Hematopoietic multipotent progenitor cell treated with erythropoietin and hydrocortisone succinate and interleukin-3 and kit ligand, for 8 days (in vitro differentiated cells): ENCODE measurements at places on chromosomes 16 and 17.

GRCh38 chr16:74201576-74201975 lies 95.0 kb upstream of the PSMD7 start:
- DNase-seq: no peak

DNA sequence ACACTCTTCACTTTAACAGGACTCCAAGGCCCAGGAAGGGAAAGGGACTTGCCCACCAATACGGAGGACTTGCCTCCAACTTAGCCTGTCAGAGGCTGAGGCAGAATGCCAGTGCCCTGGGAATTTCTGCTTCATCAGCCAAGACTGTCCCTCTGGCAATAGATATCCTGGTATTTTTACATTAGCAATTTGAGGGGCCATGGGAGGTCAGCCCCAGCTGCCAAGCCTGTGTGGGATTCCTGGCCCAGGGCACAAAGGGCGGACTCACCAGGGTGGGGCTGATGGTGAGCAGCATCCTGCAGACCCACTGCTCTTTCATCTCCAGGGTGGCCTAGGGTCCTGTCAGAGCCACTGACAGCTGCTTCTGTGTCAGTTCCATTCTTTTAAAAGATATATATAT lies 78.3 kb upstream of the CIBAR2 start:
- no peak for DNase-seq

DNA sequence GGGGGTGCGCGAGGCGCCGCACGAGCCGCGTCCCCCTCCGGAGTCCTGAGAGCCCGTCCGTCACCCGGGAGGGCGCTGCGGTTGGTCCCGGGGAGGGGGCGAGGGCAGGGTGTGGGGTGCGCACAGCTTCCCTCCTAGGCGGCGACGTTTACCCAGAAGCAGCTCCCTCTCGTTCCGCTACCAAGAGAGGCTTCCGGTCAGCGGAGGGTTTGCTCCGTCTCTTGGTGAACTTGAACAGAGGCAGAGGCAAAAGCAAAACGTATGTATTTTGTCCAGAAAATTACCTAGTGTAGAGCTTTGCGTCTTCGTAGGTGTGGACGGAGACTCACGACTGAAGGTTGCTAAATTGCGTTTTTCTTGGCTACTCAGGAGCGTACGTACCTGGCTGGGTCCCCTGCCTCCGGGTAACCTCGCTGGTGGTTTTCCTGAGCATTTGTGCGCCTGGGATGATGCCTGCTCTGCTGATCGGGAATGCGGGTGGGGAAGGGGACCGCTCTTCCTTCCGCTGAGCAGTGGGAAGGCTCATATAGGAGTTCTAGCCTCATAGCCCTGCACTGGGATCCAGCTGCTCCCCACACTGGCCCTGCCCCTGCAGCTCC lies 833 bp downstream of the WSCD1 start:
- no peak for DNase-seq

DNA sequence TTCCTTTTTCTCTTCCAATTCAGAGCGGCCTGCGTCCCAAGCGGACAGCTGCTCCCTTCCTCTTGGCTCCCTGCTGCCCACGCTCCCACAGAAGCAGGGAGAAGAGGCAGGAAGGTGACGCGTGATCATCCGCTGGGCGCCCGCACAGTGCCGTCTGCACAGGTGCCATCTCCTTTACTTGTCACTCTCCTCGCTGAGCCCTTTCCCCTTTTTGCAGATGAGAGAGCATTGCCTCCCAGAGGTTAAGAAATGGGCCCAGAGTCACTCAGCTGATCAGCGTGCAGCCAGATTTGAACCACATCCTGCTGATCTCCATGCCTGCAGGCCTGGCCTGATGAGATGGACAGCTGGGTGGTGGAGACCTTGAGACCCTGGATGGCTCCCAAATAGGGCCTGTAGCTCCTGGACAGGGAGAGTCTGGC lies 299.8 kb downstream of the SEC14L1 start:
- no peak for DNase-seq

DNA sequence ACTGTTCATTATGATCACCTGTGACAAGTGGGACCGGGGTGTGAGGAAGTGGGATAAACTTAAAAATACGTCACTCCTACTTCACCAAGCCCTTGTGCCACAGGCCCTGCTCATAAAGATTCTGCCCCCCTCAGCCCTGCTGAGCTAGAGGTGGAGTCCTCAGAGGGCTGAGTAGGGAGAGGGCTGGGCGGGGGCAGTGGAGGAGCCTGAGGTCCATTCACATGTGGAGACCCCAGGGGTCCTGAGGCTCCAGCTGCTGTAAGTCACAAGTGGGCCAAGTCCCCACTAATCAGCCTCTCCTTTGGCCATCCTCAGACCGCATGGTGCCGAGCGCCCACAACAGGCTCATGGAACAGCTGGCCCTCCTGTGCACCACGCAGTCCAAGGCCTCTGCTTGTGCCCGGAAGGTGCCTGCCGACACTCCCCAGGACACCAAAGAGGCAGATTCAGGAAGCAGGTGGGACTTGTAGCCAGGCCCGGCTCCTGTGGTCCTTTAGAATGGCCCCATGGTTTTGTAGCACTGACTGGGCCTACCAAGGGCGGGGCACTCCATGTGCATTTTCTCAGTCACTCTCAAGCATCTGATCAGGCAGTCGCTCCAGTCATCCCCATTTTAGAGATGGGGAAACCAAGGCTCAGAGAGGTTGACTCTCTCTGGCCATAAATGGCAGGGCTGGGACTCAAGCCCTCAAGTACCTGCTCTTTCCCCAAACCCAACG lies 10.4 kb downstream of the DNAAF8 start:
- no peak for DNase-seq

- no peak for DNase-seq
Observed at GRCh38 chr17:9577373-9577709, 899 bp downstream of the CFAP52 start.

DNA sequence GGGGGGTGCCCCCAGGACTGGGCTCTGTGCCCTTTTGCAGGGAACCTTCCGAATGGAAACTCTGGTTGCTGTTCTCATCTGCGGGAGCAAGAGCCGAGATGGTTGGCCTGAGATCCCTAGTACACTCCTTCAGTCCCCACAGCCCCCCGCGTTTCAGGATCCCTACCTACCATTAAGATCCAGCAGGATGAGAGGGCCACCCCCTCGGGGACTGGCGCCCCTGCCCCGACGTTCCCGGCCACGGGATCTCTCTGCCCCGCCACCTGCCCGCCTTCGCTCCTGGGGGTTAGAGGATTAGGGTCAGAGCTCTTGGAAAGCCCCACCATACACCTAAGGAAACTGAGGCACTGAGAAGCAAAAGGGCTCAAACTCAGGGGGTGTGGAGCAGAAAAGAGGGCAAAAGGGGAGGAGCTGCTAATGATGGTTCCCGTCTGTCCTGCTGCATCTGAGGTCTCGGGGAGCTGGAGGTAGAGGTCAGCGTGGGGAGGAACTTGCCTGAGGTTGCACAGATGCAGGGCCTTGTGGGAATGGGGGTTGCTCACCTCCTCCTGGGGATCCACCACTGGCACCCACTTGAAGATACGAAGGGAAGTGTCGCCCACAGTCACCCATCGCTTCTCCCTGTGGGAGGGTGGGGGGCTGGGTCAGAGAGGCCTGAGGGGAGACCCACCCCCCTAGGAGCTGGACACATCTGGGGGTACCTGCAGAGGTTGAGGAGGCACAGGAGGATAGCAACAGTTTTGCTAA lies 1.0 kb downstream of the BCL7C start:
- DNase-seq: no peak

DNA sequence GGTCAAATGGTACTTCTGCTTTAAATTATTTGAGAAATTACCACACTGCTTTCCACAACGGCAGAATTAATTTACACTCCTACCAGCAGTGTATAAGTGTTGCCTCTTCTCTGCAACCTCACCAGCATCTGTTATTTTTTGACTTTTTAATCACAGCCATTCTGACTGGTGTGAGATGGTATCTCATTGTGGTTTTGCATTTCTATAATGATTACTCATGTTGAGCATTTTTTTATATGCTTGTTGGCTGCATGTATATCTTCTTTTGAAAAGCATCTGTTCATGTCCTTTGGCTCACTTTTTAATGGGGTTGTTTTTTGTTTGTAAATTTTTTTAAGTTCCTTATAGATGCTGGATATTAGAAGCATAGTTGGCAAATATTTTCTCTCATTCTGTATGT lies 446.7 kb downstream of the PMP22 start:
- DNase-seq: no peak

- no peak for DNase-seq
Observed at GRCh38 chr17:7322520-7323194, 6.5 kb downstream of the NEURL4 start.

- no peak for DNase-seq
Observed at GRCh38 chr17:32873114-32873513, 3.8 kb downstream of the MYO1D start.

GRCh38 chr17:56834380-56835263 lies 671 bp downstream of the DGKE start:
- peak; percentile 57 for DNase-seq

GRCh38 chr17:21008992-21009671 lies 33.7 kb downstream of the USP22 start:
- no peak for DNase-seq

GRCh38 chr16:86507173-86508027 lies 2.9 kb upstream of the FOXF1 start:
- no peak for DNase-seq

GRCh38 chr17:12659500-12659899 lies 6.2 kb upstream of the MYOCD start:
- DNase-seq: no peak

DNA sequence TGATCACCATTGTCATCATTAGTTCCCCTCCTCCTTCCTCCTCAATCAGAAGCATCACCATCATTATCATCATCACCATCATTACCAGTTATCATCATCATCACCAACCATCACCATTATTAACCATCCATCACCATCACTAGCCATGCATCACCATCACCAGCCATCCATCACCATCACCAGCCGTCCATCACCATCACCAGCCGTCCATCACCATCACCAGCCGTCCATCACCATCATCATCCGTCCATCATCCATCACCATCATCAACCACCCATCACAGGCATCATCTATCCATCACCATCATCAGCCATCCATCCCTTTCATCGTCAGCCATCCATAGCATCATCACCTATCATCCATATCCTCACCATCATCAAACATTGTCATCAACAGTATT lies 382.0 kb downstream of the CPPED1 start:
- no peak for DNase-seq

GRCh38 chr16:11757671-11758545 lies 15.3 kb upstream of the TXNDC11 start:
- DNase-seq: no peak

DNA sequence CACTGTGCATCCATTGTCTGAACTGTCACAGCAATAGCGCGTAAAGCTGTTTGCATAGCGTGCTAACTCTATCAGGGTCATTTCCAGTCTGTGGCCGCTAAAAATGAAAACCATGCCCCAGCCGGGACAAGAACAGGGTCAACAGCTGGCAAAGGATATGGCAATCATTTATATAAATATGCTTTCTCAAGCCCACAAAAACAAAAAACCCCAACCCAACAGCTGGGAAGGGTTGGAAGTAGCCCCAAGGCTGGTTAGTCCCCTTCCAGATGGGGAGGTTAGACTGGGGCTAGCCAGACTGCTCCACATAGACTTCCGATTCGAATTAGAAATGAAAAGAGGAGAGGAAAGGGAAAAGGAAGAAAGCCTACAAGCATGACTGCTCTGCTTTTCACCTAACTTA lies 203.3 kb upstream of the TBX2 start:
- DNase-seq: no peak

DNA sequence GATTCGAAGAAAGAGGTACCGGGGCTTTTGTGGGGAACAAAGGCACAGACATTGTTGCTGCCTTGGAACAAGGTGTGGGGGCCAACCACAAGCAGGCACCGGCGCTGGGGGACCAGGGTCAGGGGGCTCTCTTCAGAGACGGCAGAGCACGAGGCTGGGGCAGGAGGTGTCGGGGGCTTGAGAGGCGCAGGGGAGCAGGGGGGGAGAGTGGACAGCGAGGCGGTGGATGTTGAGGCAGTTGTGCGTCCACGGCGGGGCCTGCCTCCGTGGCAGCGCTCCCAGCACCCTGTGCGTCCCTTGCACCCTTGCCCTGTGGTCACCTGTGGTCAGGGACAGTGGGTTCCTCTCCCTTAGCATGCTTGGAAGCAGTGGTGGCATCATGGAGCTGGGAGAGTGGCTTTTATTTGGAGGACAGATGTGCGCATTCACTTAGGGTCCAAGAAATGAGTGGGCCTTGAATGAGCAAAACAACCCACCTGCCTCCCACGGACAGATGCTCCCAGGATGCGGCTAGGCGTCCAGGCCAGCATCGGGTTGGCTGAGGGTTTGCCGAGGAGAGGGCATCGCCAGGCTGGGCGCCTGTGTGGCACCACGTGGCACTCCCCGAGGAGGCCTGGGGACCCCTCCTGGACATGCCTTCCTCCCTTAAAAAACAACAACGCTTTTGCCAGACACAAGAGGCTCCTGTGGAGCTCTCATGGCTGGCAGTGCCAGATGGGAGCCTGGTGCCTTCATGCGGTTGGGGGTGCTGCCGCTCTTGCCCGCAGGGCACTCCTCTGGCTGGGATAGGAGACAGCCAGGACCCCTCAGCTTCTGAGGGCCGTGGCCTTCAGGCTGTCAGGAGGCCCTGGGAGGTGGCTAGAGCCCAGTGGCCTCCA lies 113.0 kb downstream of the BANP start:
- DNase-seq: no peak

- no peak for DNase-seq
Observed at GRCh38 chr17:42694524-42694923, 12.2 kb downstream of the CNTNAP1 start.

- no peak for DNase-seq
Observed at GRCh38 chr17:45220079-45220478, 1.6 kb upstream of the FMNL1 start.

GRCh38 chr17:17983776-17984175 lies 11.1 kb downstream of the DRC3 start:
- no peak for DNase-seq

- no peak for DNase-seq
Observed at GRCh38 chr16:58709333-58709732, 24.8 kb upstream of the SLC38A7 start.

DNA sequence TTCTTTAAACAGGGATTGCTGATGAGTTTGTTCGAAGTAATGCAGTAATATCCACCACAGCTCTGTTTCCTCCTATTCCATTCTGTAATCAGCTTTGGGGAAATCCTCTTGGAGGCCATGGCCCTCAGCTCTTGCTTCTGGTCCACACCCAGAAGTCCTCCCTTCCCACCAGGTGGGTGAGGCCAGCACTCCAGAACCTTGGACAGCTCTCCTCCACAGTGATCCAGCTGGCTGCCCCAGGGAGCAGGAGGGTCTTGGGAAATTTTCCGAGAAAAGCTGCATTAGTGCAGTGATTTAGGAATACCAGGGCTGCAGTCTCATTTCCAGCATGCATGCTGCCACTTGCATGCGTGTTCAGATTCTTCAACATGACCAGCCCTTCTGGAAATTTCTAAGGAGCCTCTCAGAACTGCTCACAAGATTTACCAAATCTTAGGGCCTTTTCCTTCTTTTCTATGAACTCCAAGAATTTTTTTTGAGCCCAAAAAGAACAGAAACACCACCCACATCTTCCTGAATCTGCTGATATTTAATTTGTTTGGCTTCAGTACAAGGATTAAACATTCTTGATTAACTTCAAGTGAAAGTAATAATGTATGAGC lies 4.2 kb downstream of the SMPD3 start:
- DNase-seq: no peak

DNA sequence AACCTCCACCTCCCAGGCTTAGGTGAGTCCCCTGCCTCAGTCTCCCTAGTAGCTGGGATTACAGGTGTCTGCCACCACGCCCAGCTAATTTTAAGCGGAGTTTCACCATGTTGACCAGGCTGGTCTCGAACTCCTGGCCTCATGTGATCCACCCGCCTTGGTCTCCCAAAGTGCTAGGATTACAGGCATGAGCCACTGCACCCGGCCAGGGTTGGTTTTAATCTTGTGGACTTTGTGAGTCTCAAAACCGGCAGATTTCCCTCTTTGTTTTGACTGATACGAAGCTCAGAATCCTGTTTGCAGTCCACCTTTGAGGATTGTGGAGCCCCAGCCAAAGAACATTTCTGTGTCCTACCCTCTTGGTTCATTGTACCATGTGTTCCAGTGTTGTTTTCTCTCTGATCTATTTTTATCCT lies 16.4 kb upstream of the CPSF4L start:
- no peak for DNase-seq
